ENCODE measurements at places on chromosomes 2 and 18.

GRCh38 chr18:59733421-59733820 lies 36.2 kb upstream of the CCBE1 start:
- DNase-seq: no peak

DNA sequence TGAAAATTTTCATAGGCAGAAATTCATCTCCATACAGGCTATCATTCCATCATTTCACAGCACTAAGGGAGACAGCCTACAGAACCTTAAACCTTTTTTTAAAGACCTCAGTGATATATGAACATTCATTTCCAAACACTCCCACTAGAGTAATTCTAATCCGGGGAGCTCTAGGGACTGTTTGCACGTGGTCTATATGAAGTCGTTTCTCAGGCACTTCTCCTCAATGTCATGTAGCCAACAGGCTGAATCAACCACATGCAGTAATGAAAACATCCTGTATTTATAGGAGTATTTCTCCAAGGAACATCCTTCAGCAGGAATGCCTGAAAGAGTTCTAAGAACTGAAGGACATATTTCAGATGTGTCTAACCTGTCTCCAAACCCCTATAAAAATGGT lies 97.3 kb upstream of the CREB1 start:
- no peak for DNase-seq

DNA sequence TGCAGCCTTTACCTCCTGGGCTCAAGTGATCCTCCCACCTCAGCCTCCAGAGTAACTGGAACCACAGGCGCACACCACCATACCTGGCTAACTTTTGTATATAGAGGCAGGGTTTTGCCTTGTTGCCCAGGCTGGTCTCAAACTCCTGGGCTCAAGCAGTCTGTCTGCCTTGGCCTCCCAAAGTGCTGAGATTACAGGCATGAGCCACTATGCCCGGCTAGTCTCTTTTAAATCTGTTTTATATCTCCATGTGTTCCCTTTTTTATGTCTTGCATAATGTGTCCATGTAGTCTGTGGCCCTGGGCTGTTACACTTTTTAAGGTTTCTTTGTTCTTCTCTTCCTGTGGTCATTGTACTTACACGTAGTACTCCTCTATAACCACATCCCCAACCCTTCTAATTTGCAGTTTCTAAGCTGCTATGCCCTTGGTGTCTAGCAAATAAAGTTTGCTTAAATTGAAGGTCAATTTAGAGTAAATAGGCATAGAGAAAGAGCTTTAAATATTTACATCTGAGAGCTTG lies 168.2 kb downstream of the MCFD2 start:
- DNase-seq: no peak

DNA sequence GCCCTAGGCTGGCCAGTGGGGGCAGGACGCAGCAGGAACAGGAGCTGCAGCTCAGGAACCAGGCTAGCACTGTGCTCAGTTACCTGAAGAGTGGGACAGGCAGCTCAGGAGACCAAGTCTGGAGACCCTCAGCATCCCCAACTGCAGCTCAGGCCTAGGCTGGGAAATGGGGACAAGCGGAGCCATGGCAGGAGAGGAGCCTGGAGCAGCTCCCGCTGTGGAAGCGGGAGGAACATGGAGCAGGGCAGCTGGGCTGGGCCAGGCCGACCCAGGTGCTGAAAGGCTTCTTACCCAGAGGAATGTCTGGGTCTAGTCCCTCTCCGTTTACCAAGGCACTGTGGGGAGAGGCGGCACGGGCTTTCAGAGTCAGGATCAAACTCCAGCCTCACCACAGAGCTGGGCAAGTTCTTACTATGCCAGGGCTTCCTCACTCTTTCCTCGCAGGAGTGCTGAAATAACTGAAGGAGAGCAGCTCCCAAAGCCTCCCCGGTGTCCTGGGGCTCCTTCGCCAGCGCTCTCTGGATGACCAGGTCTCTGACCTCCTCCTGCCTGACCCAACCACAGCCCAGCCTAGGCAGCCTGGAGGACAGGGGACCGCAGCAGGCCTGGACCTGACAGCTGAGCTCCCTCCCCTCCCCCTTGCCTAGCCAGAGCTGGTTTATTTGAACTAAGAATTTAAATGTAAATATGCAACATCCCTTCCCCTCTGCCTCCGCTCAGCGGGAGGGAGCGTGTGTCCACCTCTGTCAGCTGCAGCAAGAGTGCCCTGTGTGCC lies 247.8 kb upstream of the SIX2 start:
- no peak for DNase-seq

GRCh38 chr2:202378001-202378400 lies 1.9 kb downstream of the BMPR2 start:
- no peak for DNase-seq

GRCh38 chr2:39241588-39241987 lies 2.2 kb downstream of the CDKL4 start:
- DNase-seq: no peak

- DNase-seq: no peak
Observed at GRCh38 chr2:188909036-188909435, 65.1 kb upstream of the COL3A1 start.

Measured in stimulated activated CD4-positive, alpha-beta T cell treated with anti-CD3 and anti-CD28 coated beads, Interleukin-12 subunit alpha, Interleukin-12 subunit beta, amount 100 ng/mL, for 4 hours (primary cell).